ENCODE measurements at places on chromosomes 6 and 20.

DNA sequence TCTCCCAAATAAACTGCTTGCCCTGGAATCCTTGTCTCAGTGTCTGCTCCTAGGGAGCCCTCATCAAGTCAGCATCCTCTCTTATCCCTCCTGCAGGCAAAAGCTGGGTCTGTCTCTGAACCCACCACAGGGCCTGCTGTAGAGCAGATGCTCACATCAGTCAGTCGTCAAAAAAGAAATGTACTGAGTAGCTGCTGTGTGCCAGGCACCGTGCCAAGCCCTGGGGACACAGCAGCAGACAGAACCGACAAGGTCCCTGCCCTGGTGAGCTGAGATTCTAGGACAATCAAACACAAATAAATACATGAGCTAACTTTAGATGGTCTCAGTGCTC, 68.5 kb downstream of the EYA2 start:
- no peak for DNase-seq
- no peak overlapping the region for H3K27ac ChIP-seq

GRCh38 chr6:168527451-168528210, 86.6 kb downstream of the SMOC2 start:
- no peaks in the 10 kb centered on the region for H3K4me1 ChIP-seq
- no peak overlapping the region for H3K27ac ChIP-seq
- no peaks in the 10 kb centered on the region for H3K36me3 ChIP-seq

DNA sequence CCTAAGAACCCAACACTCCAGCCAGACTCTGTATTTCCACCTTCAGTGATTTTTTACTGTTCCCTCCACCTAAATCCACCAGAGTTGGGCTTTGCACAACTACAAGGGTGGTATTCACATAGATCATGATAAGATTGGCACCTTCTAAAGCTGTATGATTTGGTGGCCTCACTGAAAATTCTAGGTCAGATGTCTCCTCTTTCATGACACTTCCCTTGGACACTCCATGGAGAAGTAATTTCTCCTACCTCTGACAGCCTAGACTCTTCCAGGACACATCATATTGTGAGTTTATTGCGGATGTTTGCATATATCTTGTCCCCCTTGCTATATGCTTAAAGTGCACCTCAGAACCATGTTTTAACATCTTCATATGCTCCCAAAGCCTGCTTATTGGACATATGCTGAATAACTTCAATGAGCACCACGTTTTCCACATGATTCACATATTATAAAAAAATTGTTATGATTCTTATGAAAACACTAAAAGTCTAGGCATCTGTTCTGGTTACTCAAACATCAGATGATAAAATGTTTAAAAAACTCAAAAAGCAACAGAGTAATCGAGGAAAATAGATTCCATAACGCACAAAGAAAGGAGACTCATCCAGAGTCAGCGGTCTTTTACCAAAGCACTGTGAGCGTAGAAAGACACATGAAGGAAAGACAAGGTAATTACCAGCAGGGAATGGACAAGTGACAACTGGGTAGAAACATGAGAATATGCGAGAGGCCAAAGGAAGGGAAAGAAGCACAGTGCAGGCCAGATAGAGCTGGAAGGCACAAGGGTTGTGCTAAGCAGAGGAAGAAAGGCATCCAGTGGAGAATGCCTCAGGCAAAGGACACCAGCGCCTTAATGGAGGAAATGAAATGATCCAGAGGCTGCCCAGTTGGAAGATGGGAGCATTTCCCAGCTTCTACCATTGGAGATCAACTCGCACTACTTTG, 46.5 kb downstream of the KIF16B start:
- H3K27me3 ChIP-seq = no peaks in the 10 kb centered on the region
- 0 out of 2 replicates have a peak, but pooled peaks cover 3% of the 10 kb centered on the region for H3K4me1 ChIP-seq
- no peak overlapping the region for H3K27ac ChIP-seq
- no peak for DNase-seq
- no peak overlapping the region for H3K4me3 ChIP-seq

DNA sequence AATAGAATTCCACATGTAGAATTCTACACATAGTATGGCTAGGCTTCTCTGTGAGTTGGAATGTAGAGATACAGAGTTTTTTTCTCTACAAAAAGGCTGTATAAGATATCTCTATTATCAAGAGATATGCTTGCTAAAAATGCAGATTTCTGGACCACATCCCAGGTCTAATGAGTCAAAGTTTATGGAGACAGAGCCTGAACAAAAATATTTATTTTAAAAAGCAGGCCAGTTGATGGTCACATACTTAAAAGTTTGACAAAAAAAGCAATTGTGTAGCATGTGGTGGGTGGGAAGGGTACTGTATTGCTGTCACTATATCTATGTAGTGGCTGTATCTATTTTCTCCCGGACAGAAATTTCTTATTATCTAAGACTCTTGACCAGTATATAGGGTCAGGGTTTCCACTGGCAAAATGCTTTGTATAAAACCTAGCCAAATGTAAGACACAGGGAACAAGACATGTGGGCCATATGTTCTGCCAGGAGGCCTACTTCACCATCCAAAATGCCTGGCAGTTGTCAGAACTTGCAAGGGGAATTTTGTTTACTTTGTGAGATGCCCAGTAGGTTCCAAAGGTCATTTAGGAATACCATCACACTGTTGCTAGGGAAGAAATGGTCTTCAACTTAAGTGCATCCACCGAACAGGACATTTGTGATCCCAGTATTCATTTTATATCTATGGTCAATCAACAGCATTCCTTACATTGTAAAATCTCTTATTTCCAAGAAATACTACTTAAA, 60.6 kb downstream of the SHPRH start:
- peak; percentile 20 for DNase-seq
- H3K36me3 ChIP-seq = peaks cover 12% of the 10 kb centered on the region
- H3K27me3 ChIP-seq = no peaks in the 10 kb centered on the region
- no peak overlapping the region for H3K4me3 ChIP-seq
- H3K4me1 ChIP-seq = no peaks in the 10 kb centered on the region

Data from GM23248 (cell line).